ENCODE measurements at places on chromosomes 1 and 21. TPM values are rescaled to one million over a fixed set of nuclear protein-coding genes. Genes with fewer than 3 reads are reported as not detected.

Gene MAN1C1
- total RNA-seq: 16.9 TPM

Gene OR2M3
- total RNA-seq: not detected

DNA sequence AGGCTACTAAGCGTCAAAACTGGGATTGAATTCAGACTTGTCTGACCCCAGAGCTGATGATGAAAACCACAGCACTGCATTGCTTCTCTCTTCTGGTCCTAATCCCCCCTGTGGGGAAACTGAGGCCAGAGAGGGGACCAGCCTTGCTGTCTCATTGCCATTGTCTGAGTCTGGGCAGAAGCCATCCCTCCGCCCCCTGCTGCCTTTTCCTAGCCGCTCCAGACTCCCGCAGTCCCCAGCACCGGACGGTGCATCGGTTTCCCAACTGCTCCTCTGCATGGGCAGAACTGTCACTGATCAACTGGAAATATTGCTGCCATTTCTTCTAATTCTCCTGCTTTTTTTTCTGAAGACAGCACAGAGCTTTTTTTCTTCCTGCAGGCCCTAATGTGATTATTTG is 157.4 kb downstream of the ACTL8 start:
- peaks cover 82% of the 10 kb centered on the region for H3K27me3 ChIP-seq
- no peak overlapping the region for H3K4me3 ChIP-seq
- H3K36me3 ChIP-seq: no peaks in the 10 kb centered on the region
- DNase-seq: no peak

Gene OPRD1
- total RNA-seq: not detected

Gene LRRC3
- total RNA-seq: 0.85 TPM

Gene VANGL2
- total RNA-seq: not detected

- no peak for DNase-seq
- H3K4me3 ChIP-seq: no peak overlapping the region
- H3K4me1 ChIP-seq: peaks cover 2% of the 10 kb centered on the region
- H3K27ac ChIP-seq: no peak overlapping the region
- H3K36me3 ChIP-seq: peaks cover 4% of the 10 kb centered on the region
These were observed 242.2 kb downstream of the PTPRC start for GRCh38 chr1:198880818-198881597.

DNA sequence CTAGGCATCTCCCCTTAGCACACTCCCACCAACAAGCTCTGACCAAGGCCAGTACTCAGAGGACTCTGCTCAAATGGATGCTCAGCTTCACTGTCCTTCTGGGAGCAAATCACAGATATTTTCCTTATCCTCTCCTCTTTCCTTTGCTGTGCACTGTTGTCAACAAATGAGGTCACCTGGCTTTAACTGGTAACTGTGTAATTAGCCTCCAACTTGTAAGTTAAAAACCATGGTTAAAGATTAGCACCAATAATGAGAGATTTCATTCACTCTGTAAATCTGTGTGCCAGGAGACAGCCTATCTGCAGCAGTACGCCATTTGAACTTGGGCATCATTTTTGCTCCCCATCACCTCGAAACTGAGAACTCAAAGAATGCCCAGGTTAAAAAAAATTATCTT is 149.5 kb downstream of the GABPA start:
- peak overlapping the region; percentile 19 for H3K4me3 ChIP-seq
- H3K27me3 ChIP-seq: no peaks in the 10 kb centered on the region
- H3K4me1 ChIP-seq: peaks cover 3% of the 10 kb centered on the region
- H3K36me3 ChIP-seq: peaks cover 2% of the 10 kb centered on the region
- DNase-seq: no peak

GRCh38 chr1:22708777-22709176 is 1.9 kb upstream of the EPHB2 start:
- peaks cover 54% of the 10 kb centered on the region for H3K27me3 ChIP-seq
- no peak for DNase-seq
- H3K4me3 ChIP-seq: peak overlapping the region; percentile 80
- H3K4me1 ChIP-seq: peaks cover 12% of the 10 kb centered on the region

- H3K4me1 ChIP-seq: peaks cover 14% of the 10 kb centered on the region
- H3K36me3 ChIP-seq: no peaks in the 10 kb centered on the region
- no peaks in the 10 kb centered on the region for H3K27me3 ChIP-seq
- H3K27ac ChIP-seq: no peak overlapping the region
- H3K4me3 ChIP-seq: no peak overlapping the region
These were observed 206.2 kb upstream of the C1orf87 start for GRCh38 chr1:60279798-60280197.

GRCh38 chr1:200038325-200038980 is 10.9 kb downstream of the NR5A2 start:
- H3K27ac ChIP-seq: no peak overlapping the region
- H3K27me3 ChIP-seq: peaks cover 41% of the 10 kb centered on the region
- H3K36me3 ChIP-seq: peaks cover 3% of the 10 kb centered on the region

DNA sequence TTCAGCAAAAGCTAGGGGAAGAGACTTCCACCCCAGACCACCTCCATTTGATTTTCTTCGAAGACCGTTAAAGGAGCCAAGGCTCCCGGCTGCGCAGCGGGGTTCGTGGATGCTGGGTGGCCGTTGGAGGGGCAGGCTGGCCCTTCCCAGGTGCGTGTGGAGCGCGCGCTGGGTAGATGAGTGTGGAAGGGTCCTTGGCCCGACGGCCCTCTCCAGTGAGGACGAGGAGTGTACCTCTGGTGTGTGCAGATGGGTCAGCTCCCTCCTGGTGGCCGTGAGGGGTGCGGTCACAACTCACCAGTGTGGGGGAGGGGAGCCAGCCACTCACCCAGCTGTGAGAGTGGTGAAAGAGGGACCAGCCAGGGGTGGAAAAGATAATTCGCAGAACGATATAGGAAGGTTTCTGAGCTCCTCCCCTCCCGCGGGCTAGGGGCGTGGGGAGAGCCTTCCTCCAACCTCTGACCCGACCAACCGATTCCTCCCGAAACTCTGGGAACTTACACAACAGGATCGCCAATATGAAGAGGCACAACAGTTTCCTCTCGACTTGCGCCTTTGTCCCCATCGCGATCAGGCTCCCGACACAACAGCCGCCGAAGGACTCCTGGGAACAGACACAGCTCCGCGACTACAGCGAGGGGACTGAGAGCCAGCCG is at the start of gene F11R:
Gene F11R (minus strand): TSS at position 644 of the 656 bp plus-strand sequence. CDS start 79 bp downstream, at position 565.
- peaks cover 2% of the 10 kb centered on the region for H3K36me3 ChIP-seq
- H3K27ac ChIP-seq: peak within 1 kb of the TSS; percentile 97
- H3K4me1 ChIP-seq: peaks cover 35% of the 10 kb centered on the region
- no peaks in the 10 kb centered on the region for H3K27me3 ChIP-seq
- DNase-seq: no peak
- H3K4me3 ChIP-seq: peak within 1 kb of the TSS; percentile 93

Gene FCGR3B
- total RNA-seq: 0.37 TPM

- H3K4me1 ChIP-seq: peaks cover 21% of the 10 kb centered on the region
- no peaks in the 10 kb centered on the region for H3K36me3 ChIP-seq
- no peak for DNase-seq
- no peak overlapping the region for H3K4me3 ChIP-seq
These were observed 51.3 kb downstream of the UBE4B start for GRCh38 chr1:10084045-10084444.

GRCh38 chr1:169892927-169893644 is 610 bp downstream of the SCYL3 start:
- H3K4me3 ChIP-seq: peak overlapping the region; percentile 92
- peak overlapping the region; percentile 100 for H3K27ac ChIP-seq
- peaks cover 12% of the 10 kb centered on the region for H3K27me3 ChIP-seq
- DNase-seq: no peak

DNA sequence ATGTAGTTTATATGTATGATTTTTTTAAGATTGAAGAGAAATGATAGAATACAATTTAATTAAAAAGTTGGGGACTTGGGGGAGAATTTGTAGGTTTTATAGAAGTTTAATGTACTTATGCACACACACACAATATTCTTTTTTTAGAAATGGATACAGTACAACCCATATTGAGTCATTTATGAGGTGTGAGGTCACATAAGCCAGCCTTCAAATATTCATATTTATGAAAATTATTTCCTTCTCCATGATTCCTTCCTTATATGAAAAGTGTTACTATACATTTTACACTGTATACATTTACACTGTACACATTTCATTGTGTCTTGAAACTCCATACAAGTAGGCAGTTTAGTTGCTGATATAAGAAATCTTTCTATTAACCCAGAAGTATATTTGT is 96.2 kb upstream of the CHODL start:
- H3K4me3 ChIP-seq: no peak overlapping the region
- H3K27ac ChIP-seq: no peak overlapping the region
- no peak for DNase-seq
- H3K36me3 ChIP-seq: no peaks in the 10 kb centered on the region

Gene CGN
- total RNA-seq: 0.60 TPM

GRCh38 chr1:154620751-154621150 is 12.8 kb upstream of the ADAR start:
- peaks cover 6% of the 10 kb centered on the region for H3K36me3 ChIP-seq
- DNase-seq: no peak
- H3K27ac ChIP-seq: no peak overlapping the region
- peaks cover 26% of the 10 kb centered on the region for H3K4me1 ChIP-seq
- H3K4me3 ChIP-seq: no peak overlapping the region

GRCh38 chr1:175543447-175543846 is 199.9 kb downstream of the TNR start:
- H3K27ac ChIP-seq: no peak overlapping the region
- no peaks in the 10 kb centered on the region for H3K36me3 ChIP-seq
- no peak overlapping the region for H3K4me3 ChIP-seq
- peaks cover 2% of the 10 kb centered on the region for H3K4me1 ChIP-seq
- DNase-seq: no peak

Gene DSTYK
- 13.5 TPM for total RNA-seq

DNA sequence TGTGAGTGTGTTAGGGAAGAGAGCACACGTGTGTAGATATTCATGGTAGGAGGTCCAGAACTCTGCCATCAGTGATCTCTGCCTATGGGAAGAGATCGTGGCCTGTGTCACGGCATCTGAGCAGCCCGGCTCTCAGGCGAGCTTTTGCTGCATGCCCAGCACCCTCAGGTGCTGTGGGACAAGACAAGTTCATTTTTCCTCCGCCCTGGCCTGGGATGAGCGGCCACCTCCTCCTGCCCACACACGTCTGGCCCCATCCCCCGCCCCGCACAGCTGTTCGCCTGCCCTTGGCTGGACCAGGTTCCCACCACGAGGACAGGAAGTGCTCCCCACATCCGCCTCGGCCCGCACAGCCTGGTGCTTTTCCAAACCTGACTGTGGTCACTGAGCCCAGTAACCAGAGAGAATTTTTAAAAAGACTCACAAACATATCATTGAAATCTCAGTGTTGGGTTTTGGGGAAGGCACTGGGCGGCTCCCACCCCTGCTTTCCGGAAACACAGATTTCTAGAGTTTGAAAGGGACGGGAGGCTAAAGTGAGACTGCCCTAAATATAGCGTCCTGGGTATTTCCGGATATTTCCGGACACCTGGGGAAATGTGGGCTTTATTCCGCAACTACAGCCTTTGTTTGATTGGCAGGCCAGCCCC is 18.0 kb downstream of the BMP8A start:
- DNase-seq: no peak
- H3K27me3 ChIP-seq: peaks cover 8% of the 10 kb centered on the region
- no peaks in the 10 kb centered on the region for H3K36me3 ChIP-seq
- H3K27ac ChIP-seq: peak overlapping the region; percentile 94

- H3K4me1 ChIP-seq: no peaks in the 10 kb centered on the region
- no peak overlapping the region for H3K4me3 ChIP-seq
- H3K27ac ChIP-seq: no peak overlapping the region
- H3K27me3 ChIP-seq: peaks cover 5% of the 10 kb centered on the region
- no peaks in the 10 kb centered on the region for H3K36me3 ChIP-seq
These were observed 46.4 kb downstream of the RGS13 start for GRCh38 chr1:192682335-192682734.

DNA sequence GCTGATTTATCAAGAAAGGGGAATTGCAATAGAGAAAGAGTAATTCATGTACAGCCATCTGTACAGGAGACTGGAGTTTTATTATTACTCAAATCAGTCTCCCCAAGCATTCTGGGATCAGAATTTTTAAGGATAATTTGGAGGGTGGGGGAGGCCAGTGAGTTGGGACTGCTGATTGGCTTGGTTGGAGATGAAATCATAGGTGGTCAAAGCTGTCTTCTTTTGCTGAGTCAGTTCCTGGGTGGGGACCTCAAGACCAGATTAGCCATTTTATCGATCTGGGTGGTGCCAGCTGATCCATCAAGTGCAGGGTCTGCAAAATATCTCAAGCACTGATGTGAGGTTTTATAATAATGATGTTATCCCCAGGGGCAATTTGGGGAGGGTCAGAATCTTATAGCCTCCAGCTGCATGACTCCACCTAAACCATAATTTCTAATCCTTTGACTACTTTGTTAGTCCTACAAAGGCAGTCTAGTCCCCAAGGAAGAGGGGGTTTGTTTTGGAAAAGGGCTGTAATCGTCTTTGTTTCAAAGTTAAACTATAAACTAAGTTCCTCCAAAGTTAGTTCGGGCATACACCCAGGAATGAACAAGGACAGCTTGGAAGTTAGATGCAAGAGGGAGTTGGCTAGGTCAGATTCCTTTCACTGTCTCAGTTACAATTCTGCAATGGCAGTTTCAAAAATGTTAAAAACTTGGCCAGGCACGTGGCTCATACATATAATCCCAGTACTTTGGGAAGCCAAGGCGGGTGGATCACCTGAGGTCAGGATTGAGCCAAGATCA is 16.9 kb upstream of the RAB3B start:
- H3K4me1 ChIP-seq: peaks cover 2% of the 10 kb centered on the region
- peaks cover 24% of the 10 kb centered on the region for H3K27me3 ChIP-seq

Gene STPG1
- 3.6 TPM for total RNA-seq

- no peak for DNase-seq
- H3K36me3 ChIP-seq: no peaks in the 10 kb centered on the region
- H3K4me3 ChIP-seq: peak overlapping the region; percentile 75
- peaks cover 59% of the 10 kb centered on the region for H3K4me1 ChIP-seq
These were observed 158.9 kb upstream of the JUN start for GRCh38 chr1:58942759-58943191.

GRCh38 chr1:244955661-244956060 is 91.3 kb upstream of the HNRNPU start:
- peaks cover 3% of the 10 kb centered on the region for H3K4me1 ChIP-seq
- no peak for DNase-seq
- no peak overlapping the region for H3K4me3 ChIP-seq
- H3K27me3 ChIP-seq: peaks cover 7% of the 10 kb centered on the region

DNA sequence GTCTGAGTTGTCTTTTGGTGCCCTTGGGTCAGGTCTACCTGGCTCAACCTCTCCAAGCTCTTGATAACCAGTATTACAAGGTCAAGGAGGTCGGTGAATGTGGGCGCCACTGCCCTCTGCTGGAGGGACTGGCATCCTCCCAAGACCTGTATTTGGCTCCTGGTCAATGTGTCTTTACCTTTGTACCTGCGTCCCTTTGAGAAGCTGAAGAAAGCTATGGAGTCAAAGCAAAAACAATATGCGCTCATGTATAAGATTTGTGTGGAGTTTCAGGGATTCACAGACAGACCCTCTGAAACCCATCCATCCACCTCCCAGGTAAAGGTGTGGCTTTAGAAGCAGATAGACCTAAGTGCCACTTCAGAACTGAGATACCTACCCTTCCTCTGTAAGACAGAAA is 61.8 kb upstream of the NBL1 start:
- peak; percentile 69 for DNase-seq
- peaks cover 7% of the 10 kb centered on the region for H3K36me3 ChIP-seq
- peaks cover 23% of the 10 kb centered on the region for H3K4me1 ChIP-seq
- H3K4me3 ChIP-seq: no peak overlapping the region

Gene VWA5B1
- 0.13 TPM for total RNA-seq

Gene FAM229A
- 30.1 TPM for total RNA-seq

Gene CFHR1
- not detected for total RNA-seq

GRCh38 chr1:66012106-66012784 is 219.6 kb downstream of the PDE4B start:
- H3K36me3 ChIP-seq: peaks cover 3% of the 10 kb centered on the region
- peaks cover 32% of the 10 kb centered on the region for H3K27me3 ChIP-seq
- peaks cover 2% of the 10 kb centered on the region for H3K4me1 ChIP-seq
- no peak overlapping the region for H3K4me3 ChIP-seq

Gene MRPS15
- total RNA-seq: 37.5 TPM

Gene NPPA
- not detected for total RNA-seq

- H3K27me3 ChIP-seq: no peaks in the 10 kb centered on the region
- no peak for DNase-seq
- peaks cover 36% of the 10 kb centered on the region for H3K4me1 ChIP-seq
- H3K4me3 ChIP-seq: no peak overlapping the region
These were observed 10.9 kb upstream of the FASLG start for GRCh38 chr1:172647987-172648386.

Gene IL19
- total RNA-seq: not detected
